Activated CD4-positive, alpha-beta T cell treated with anti-CD3 and anti-CD28 coated beads for 4 hours (primary cell): ENCODE measurements at places on chromosomes 7 and 10.

DNA sequence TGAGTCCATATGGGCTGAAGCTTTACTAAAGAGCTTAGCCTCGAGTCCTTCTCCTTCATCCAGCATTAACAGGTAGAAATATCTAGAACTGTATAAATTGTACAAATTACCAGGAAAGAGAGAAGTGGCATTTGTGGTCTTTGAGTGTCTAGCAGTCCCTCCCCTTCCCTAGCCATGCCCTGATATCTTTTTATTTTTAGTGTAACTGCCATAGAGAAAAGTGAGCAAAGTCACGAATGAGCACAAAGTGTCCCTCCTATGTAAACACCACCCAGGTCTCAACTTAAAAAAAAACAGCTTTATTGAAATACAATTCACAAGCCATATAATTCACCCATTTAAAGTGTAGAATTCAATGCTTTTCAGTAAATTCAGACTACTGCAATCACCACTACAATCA, 339.0 kb upstream of the ZMIZ1 start:
- no peak for DNase-seq

DNA sequence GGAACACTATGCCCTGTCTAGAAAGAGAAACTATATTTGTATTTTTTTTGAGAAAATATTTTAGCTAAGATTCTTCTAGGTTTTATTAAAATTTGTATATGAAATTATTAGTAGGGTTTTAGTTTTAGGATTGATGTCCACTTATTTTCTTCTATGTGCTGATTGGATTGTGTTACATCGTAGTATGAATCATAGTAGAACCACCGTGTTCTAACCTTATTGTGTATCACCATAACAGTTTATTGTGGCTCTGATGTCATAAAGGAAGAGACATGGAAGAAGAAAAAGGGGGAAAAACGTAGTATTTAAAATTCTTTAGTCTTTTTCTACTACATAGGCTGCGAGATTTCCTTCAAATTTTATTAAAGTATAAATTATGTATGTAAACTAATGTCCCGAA, 1.9 kb downstream of the AGBL3 start:
- no peak for DNase-seq

GRCh38 chr7:6423942-6424701, 23.6 kb downstream of the DAGLB start:
- DNase-seq, result no peak

GRCh38 chr7:36299823-36300341, 89.8 kb upstream of the ANLN start:
- DNase-seq, result no peak

DNA sequence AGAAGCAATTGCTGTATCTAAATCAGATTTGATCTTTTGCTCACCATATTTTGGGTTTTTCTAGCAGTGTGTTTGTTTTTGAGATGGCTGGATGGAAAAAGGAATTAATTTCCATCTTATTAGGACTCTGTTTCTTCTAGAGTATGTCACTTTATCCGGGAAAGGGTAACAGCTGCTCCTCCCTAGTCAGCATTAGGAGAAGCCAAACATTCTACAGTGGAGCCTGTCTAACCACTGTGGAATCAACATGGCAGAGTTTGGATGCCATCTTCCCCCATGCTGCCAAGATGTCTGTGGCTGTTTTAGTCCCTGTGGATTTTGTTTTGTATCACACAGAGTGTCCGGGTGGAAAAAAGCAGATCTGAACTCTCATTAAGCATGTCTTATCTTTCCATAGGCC, 16.0 kb upstream of the LMOD2 start:
- no peak for DNase-seq

DNA sequence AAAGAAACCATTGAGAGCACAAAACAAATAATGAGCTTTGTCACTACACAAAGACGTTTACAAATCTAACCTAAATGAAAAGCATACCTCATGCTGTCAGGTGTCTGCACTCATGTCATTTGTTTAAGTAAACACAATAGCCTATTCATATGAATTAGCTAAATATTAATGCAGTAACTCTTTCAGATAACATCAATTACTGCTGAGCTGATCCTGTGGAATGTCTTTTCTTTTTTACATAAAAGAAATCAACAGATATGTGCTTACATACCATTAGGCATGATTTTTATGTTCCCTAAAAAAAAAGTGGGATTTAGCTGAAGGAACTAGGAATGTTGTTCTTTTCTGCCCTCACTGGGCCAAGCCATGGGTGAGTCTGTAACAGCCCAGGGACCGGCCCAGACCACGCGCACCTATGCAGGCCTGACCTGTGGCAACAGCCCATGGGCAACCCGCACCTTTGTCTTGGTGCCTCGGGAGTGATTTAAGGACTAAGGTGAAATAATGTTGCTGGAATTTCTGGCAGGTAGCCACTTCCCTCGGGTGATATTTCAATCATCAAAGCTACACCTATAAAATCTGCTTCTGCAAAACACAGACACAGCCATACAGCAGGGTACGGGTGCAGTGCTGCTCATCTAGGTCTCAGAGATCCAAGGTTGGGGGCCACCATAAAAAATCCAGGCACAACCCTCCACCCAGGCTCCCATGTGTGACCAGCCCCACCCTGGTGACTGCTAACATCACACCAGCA, 44.6 kb downstream of the FGFR2 start:
- DNase-seq, result no peak

DNA sequence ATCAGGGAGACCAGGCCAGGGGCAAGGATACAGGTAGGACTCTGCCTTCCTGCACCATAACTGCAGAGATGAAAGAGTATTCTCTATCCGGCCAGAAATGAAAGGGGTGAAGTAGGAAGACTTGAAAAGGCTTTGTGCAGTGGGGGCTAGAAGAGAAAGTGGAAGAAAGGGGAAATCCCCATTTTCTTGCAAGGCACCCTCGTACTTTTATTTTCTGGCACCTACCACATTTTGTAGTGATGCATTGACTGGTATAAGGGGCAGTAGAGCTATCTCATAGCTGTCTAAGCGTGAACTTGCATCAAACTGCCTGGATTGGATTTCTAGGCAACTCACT, 752 bp upstream of the CAMK2G start:
- DNase-seq, result peak; percentile 42

DNA sequence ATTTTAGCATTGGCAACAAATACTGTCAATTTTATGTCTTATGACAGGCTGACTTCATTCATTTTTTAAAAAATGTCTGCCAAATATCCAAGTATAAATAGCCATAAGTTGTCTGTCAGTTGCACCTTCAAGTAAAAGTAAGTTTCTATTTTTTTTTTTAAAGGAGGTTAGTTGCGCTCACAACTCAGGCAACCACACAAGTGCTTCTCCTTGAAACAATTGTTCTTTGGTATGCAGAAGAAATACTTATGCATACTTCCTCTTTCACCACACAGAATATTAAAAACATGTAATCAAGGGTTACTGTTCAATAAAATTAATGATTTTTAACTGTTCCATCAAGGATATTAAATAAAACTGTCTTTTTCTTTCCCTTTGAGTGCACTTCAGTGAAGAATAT, 97.9 kb downstream of the RTKN2 start:
- no peak for DNase-seq

DNA sequence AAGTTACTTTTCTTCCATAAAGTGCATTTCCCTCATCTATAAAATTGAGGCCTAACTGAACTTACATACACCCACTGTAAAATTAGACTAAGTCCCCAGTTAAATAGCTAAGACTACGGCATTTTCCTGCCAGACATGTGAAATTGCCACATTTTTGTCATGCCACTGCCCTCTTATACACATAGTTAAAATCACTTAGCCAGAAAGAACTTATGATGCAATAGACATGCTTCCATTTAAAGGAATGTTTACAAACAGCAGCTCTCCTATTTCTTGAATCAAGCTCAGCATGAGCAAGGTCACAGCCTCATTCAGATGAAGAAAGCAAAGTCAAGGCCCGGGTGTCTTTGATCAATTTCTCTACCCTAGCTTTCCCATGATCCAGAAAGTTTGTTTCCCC, 175.7 kb downstream of the LRRN3 start:
- no peak for DNase-seq

DNA sequence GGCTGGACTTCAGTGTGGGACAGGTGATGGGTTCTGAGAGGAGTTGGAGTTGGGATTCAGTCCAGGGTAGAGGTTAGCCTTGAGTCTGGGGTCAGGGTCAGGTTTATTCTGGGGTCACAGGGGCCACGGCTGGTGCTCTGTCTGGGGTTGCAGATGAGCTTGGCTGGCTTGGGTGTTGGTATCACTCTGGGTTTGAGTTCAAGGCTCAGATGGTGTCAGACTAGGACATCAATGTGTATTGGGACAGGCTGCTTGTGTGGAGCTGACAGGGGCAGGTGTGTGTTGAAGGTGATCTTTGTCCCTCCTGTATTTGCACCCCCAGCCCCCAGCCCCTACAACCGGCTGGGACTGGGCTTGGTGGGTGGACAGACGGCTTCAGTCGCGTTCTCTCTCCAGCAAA, 26.8 kb downstream of the TMEM270 start:
- no peak for DNase-seq

- no peak for DNase-seq
Measured at GRCh38 chr10:114714281-114714741, 56.2 kb upstream of the ABLIM1 start.

GRCh38 chr7:148590471-148590870, at the start of gene C7orf33:
TSS of gene C7orf33 (plus strand) at chr7:148590766. CDS start at chr7:148590926, 160 bp downstream.
- DNase-seq, result no peak

- DNase-seq, result no peak
Measured at GRCh38 chr10:88809621-88810020, 7.1 kb downstream of the LIPM start.

GRCh38 chr7:41508755-41509154, 194.1 kb downstream of the INHBA start:
- no peak for DNase-seq

DNA sequence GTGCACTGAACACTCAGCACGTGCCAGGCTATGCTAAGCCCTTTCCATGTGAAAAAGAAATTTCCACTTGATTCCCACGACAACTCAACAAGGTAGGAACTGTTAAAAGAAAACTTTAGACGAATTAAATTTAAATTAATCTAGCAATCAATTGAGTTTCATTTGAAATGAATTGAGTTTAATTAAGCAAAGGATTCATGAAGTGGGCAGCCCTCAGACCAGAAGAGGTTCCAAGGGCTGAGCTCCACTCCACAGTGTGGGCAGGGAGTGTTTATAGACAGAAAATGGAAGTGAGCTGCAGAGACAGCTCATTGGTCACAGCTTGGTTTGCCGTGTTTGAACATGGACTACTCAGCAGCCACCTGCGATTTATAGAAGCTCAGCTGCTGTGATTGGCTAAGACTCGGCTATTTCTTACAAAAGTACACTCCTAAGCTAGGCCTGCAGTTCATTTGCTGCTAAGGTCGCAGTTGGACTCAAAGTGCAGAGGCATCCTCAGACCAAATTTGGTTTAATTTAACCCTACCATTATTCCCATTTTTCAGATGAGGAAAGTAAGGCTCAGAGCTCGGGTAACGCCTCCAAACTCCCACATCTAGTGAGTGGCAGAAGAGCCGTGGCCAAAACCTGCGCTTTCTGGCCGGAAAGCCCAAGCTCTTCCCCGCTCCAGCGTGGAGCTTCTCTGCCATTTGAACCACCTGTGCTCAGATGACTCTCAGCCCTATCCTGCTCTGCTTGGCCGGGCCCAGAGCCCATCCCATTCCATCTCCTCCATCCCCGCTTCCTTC, 24.9 kb downstream of the CALML3 start:
- DNase-seq, result no peak
